ENCODE measurements at places on chromosomes 2 and 18.

- no peak for DNase-seq
These were observed 4.6 kb downstream of the HOXD1 start for GRCh38 chr2:176193048-176193447.

GRCh38 chr2:51212374-51212773 lies 180.4 kb upstream of the NRXN1 start:
- DNase-seq, result no peak

DNA sequence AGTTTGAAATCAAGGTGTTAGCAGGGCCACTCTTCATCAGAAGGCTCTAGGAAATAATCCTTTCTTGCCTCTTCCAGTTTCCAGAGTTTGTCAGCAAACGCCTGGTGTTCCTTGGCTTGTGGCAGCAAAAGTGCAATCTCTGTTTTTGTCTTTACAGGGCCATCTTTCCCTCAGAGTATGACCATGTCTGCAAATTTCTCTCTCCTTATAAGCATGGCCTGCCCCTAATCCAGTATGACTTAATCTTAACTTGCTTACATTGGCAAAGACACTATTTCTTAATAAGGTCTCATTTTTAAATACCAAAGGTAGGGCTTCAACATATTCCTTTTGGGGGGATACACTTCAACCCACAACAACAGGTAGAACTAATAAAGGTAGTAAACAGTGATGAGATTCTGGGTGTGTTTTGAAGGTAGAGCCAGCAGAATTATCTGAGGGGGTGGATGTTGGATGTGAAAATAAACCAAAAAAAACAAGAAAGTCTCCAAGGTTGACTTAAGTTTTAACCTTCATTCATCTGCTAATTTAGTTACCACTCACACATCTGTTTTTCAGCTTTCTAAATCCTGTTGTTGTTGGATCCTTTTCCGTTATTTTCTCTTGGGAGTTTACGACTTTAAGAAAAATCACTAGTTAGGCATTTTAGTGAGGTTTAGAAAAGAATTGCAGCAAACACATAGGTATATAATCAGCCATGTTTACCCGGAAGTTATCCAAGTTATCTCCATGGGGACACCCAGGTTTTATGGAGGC lies 234.4 kb upstream of the FIGN start:
- no peak for DNase-seq

DNA sequence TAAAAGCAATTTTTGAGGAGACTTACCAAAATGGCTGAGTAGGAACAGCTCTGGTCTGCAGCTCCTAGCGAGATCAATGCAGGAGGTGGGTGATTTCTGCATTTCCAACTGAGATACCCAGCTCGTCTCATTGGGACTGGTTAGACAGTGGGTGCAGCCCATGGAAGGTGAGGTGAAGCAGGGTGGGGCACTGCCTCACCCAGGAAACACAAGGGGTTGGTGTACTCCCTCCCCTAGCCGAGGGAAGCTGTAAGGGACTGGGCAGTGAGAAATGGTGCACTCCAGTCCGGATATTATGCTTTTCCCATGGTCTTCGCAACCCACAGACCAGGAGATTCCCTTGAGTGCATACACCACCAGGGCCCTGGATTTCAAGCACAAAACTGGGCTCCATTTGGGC lies 419.0 kb downstream of the NUP35 start:
- DNase-seq, result no peak

GRCh38 chr18:10378688-10379420 lies 75.6 kb upstream of the APCDD1 start:
- DNase-seq, result no peak

DNA sequence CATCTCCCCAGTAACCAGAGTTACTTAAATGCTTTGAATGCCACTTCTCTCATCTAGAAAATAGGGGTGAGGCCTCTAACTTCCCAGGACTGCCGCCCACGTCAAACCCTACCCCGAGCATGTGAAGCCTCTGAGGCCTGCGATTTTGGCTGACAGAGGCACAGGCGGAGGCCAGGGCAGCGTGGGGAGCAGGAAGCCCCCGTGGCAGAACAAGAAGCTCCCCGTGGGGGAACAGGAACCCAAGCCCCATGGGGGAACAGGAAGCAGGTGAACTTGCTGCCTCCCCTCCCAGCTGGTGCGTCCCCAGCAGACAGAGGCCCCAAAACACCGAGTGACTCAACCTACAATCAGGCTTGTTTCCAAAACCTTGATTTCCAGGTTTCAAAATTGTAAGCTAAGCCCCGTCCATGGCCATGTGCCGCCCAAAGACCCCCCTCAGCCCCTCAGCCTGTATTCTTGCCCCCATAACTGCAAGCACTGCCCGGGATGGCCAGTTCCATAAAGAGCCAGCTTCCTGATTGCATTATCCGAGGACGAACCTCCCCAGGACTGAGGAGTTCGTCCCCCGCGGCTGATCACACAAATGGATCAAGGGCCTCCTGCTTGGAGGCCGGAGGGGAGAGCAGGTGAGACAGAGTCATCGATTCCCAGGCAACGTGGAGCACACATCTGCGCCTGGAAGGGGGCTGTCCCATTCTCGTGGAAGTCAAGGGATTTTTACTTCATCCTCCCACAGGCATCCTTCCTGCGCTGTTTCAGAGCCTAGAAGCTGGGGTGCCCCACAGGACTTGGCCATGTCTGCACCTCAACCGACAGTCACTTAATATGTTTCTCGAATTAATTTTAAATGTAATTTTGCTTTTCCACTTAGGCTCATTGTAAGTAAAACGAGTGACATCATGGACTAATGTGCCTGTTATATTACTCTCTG lies 36.3 kb upstream of the CTDP1 start:
- no peak for DNase-seq

GRCh38 chr18:46397174-46397573 lies 259.8 kb downstream of the LOXHD1 start:
- no peak for DNase-seq

DNA sequence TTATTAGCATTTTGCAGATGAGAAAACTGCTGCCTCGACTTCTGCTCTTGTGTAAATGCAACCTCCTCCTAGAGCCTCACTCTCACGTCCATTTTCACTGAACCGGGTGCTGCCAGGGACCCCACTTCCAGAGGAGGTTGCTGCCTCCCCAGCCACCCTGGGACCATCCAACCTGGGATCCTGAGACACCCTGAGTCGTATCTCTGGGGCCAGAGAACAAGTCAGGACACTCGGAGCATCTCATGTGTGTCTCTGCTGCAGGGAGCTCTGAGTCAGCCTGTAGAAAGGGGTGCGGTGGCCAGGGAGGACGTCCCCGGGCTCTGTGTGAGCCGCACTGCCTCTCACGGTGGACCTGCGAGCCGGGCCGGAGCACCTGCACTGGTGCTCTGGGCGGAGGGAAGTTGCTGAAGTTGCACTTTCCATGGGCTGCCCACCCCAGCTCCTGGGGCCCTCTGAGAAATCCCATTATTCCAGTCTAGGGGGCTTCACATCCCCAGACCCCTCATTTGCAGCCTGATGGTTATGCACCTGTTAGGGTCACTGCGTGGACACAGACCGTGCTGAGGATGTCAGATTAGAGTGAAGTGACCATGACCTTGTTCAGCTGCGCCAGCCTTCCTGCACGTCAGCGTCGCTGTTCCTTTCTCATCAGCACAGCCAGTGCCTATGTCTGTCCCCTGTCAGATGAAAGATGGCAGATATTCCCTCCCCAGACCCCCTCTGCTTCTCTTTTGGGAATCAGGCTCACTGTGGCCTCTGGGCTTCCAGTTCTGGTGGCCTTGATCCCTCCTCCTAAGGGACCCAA lies 230.4 kb downstream of the KLHL29 start:
- DNase-seq, result no peak

- DNase-seq, result no peak
These were observed 222.7 kb downstream of the IKZF2 start for GRCh38 chr2:212928681-212929080.

All from stimulated activated CD8-positive, alpha-beta memory T cell treated with anti-CD3 and anti-CD28 coated beads, Interleukin-7, amount 100 ng/mL, for 24 hours (primary cell).